ENCODE measurements at places on chromosomes 13 and 19. TPM values are rescaled to one million over a fixed set of nuclear protein-coding genes. Genes with fewer than 3 reads are reported as not detected.

The RGS9BP gene
- not detected for total RNA-seq

The GDF15 gene
- total RNA-seq = 9.9 TPM

The TECR gene
- total RNA-seq = 24.8 TPM

The TMPRSS9 gene
- total RNA-seq = not detected

The ZNF816 gene
- 11.6 TPM for total RNA-seq

The CEACAM3 gene
- not detected for total RNA-seq

The TNFRSF19 gene
- 0.94 TPM for total RNA-seq

The ZFR2 gene
- not detected for total RNA-seq

The NALCN gene
- 0.18 TPM for total RNA-seq

The CYP4F3 gene
- total RNA-seq = 67.3 TPM

The CD37 gene
- 18.9 TPM for total RNA-seq

The KLK4 gene
- not detected for total RNA-seq

The ZNF98 gene
- not detected for total RNA-seq

The GARIN5A gene
- 2.0 TPM for total RNA-seq

The PTH2 gene
- total RNA-seq = not detected

The PABPC3 gene
- total RNA-seq = 0.40 TPM

The C19orf33 gene
- 428 TPM for total RNA-seq

The TGFBR3L gene
- total RNA-seq = not detected

The RNF17 gene
- not detected for total RNA-seq

The PALM gene
- 33.8 TPM for total RNA-seq

The YJEFN3 gene
- total RNA-seq = 5.4 TPM

The PSG1 gene
- not detected for total RNA-seq

The ATP4B gene
- total RNA-seq = not detected

The CILP2 gene
- total RNA-seq = not detected

The SMARCA4 gene
- 68.3 TPM for total RNA-seq

The BCAM gene
- total RNA-seq = 34.3 TPM

The RASGRP4 gene
- total RNA-seq = 9.1 TPM

The PLK5 gene
- not detected for total RNA-seq

The HRC gene
- total RNA-seq = 0.76 TPM

The GGN gene
- 2.5 TPM for total RNA-seq

The ZNF823 gene
- total RNA-seq = 12.7 TPM

The ZNF222 gene
- total RNA-seq = 3.5 TPM

The EDNRB gene
- 9.3 TPM for total RNA-seq

The TEX29 gene
- not detected for total RNA-seq

The FBXO17 gene
- 1.4 TPM for total RNA-seq

The PCDH20 gene
- 0.80 TPM for total RNA-seq

The SIGLEC8 gene
- total RNA-seq = 0.18 TPM

The PRODH2 gene
- total RNA-seq = not detected

The PINLYP gene
- 2.8 TPM for total RNA-seq

The METTL21C gene
- not detected for total RNA-seq

The DNAAF3 gene
- total RNA-seq = 0.40 TPM

The RNF113B gene
- not detected for total RNA-seq

The ZFP82 gene
- 1.5 TPM for total RNA-seq

The CEBPA gene
- total RNA-seq = 91.2 TPM

The LILRA2 gene
- not detected for total RNA-seq

The MRPL57 gene
- total RNA-seq = 24.3 TPM

The CCDC159 gene
- 25.6 TPM for total RNA-seq

The ZNF578 gene
- total RNA-seq = not detected

The CRLF1 gene
- 24.9 TPM for total RNA-seq

The TPT1 gene
- total RNA-seq = 1,719 TPM

The KLF1 gene
- total RNA-seq = not detected

The ZNF837 gene
- 10.9 TPM for total RNA-seq

The NLRP4 gene
- not detected for total RNA-seq

The SWSAP1 gene
- not detected for total RNA-seq

The ZNF607 gene
- 2.7 TPM for total RNA-seq

Measured in Peyer's patch (tissue), 4 donors.